ENCODE measurements at places on chromosomes 6 and 20. TPM values are rescaled to one million over a fixed set of nuclear protein-coding genes. Genes with fewer than 3 reads are reported as not detected.

- peak; percentile 30 for DNase-seq
Observed at GRCh38 chr20:51884561-51884960, 82.2 kb upstream of the SALL4 start.

GRCh38 chr6:161954699-161955276 lies 680.9 kb upstream of the AGPAT4 start:
- DNase-seq: no peak

DNA sequence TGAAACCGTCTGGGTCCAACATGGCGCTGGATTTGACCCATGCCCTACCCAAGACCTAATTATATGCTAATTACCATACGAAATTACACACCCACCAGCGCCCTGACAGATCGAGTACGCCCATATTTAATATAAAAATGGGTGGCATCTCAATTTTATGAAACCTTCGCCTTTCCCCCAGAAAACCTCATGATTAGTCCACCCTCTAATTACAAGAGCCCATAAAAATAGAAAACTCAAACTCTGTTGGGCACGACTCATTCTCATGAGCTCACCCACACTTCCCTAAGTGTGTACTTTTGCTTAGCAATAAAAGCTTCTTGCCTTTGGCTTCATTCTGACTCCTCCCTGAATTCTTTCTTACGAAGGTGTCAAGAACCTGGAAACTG lies 136.4 kb downstream of the OR2B2 start:
- DNase-seq: no peak

DNA sequence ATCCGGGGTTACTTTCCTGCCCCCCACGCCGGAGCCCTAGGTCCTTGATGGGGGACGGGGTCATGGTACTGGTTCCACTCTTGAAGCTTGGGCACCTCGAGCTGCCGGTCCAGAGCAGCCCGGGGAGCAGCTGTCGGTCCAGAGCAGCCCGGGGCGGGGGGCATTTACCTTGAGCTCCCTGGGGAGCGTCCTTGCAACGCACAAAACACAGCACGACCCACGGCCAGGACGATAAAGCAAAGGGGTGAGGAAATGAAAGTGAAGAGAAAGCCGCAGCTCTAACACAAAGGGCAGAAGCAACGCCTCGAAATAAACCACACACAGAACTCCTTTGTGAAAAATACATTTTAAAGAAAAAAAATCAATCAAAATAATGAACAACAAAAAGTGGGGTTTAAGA lies 39.1 kb downstream of the KCNQ2 start:
- DNase-seq: no peak

- no peak for DNase-seq
Observed at GRCh38 chr20:39532205-39532604, 570.1 kb downstream of the DHX35 start.

- no peak for DNase-seq
Observed at GRCh38 chr20:17663486-17663885, 18.6 kb downstream of the RRBP1 start.

DNA sequence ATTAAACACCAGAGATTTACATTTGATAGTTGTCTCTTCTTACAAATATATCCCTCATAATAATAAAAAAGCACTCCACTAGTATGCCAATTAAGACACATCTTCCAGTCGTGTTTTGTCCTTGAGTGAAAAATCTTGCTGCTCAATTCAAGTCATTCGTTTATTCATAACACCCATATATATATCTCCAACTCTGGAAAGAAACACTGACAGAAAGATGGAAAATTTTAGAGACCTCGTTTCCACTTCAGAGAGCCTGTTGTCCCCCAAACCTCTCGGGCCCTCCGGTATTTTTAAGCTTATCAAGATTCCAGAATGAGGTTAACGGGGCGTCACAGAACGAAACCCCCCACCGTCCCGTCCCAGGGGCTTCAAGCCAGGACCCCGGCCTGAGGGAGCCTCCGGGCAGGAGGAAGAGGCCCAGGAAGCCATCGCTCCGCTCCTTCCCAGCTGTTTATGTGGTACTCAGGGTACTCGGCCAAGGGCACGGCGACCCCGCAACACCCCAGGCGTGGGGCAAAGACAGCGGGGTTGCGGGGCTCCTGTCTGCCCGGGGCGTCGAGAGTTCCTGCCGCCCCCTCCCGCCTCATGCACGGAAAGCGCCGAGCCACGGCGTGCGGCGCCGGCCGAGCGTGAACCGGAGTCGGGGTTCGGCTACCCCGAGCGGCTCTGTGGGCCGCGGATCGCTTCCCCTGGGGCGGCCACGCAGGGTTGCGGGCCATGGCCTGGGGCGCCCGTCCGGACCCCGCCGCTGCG lies 623 bp upstream of the SNX9 start:
- DNase-seq: peak; percentile 87

GRCh38 chr6:43773050-43773979 lies 3.3 kb downstream of the VEGFA start:
- DNase-seq: no peak

- peak; percentile 40 for DNase-seq
Observed at GRCh38 chr6:22544476-22544875, 24.9 kb upstream of the HDGFL1 start.

- DNase-seq: peak; percentile 61
Observed at GRCh38 chr6:118650582-118651281, 659 bp downstream of the CEP85L start.

- no peak for DNase-seq
Observed at GRCh38 chr20:19008497-19008896, 194.9 kb downstream of the SCP2D1 start.

GRCh38 chr6:148851683-148852556 lies 105.1 kb downstream of the UST start:
- DNase-seq: peak; percentile 48

GRCh38 chr20:58719971-58720371 lies 27.4 kb downstream of the NPEPL1 start:
- no peak for DNase-seq

GRCh38 chr20:35277127-35277526 lies 795 bp downstream of the MMP24OS start:
- no peak for DNase-seq

DNA sequence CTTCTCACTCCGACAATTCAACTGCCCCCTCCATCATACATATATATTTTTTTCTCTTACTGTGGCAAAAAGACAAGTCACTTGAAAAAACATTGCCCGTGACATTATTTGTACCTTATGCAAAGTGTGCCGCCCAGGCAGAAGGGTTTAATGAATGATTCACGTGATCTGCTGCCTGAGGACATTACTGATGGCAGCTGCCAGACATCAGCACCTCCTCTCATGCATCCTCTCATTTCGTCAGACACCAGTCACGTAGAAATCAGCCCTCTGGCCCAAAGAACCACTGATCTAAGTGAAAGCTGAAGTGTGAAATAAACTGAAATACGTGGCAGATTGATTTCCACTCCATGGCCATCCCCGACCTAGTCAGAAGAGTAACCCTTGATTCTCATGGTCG lies 218.8 kb upstream of the PDE10A start:
- no peak for DNase-seq

DNA sequence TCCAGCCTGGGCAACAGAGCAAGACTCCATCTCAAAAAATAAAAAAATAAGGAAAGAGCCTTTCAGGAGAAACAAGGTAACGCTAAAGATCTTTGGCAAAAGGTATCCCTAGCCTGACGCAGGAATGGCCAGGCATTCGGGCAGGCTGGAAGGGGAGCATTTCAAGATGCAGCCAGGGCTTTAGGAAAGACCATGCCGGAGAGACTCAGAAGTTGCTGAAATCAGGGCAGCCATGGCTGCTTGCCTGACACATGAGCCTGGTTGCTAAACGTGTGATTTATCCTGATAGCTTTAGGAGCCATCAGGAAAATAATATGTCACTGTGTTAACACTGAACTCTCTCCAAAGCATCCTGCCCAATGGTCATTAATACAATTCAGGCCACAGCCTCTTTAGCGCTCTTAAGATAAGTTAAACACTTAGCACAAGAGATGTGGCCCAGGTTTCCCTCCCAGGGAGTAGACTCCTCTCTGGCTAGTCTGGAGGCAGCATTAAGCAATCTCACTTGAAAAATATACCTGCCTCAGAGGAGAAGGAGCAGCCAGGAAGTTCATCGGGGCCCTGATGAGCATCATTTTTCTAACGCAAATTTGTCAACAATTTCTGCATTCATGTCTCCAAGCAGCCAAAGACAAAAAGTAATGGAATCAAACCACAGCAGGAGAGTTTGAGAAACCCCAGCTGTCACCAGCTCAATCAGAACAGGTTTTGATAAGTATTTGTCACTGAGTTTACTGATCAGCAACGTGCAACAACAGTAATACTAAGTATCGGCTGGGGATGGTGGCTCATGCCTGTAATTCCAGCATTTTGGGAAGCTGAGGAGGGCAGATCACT lies 200.0 kb downstream of the ZMYND8 start:
- no peak for DNase-seq

DNA sequence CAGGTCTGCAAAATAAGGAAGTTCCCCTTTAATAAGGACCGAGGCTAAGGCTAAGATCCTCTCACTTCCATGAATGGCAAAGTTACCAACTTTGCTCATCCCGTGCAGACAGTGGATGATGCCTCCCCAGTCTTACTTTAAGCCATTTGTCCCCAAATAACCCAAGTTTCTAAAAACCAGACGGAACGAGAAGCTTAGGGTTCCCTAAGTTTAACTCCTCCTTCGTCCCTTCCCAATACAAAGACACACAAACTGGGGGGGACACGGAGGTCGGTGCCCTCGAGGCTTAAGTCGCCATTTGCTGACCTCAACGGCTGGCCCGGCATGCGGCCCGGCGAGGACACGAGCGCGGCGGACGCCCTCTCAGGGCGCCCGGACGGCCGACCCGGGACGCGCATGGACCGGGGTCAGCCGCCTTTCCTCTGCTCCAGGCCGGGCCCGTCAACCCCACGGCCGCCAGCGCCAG lies 527 bp downstream of the FBXO30 start:
- DNase-seq: peak; percentile 48

DNA sequence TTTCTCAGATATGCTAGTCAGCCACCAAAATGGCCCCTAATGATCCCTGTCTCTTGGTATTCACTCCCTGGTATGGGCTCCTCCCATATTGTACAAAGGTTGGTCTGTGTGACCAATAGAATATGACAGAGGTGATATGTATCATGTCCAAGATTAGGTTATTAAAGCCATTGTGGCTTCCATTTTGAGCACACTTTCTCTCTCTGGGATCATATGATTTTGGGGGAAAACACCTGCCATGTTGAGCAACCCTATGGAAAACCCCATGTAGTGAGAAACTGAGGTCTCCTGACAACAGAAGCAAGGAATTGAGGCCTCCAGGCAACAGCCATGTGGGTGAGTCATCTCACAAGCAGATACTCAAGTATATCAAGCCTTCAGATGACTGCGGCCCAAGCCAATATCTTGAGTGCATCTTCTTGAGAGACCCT lies 7.1 kb upstream of the ZNF318 start:
- no peak for DNase-seq

- no peak for DNase-seq
Observed at GRCh38 chr6:18412644-18413043, 25.5 kb downstream of the RNF144B start.

SLC17A3 gene
- polyA plus RNA-seq: not detected

ACTL10 gene
- 0.42 TPM for polyA plus RNA-seq

NQO2 gene
- 17.2 TPM for polyA plus RNA-seq

HLA-DQB2 gene
- polyA plus RNA-seq: not detected

ARMC12 gene
- 0.79 TPM for polyA plus RNA-seq

MYH7B gene
- 63.0 TPM for polyA plus RNA-seq

PSMB8 gene
- 18.7 TPM for polyA plus RNA-seq

EPPIN gene
- polyA plus RNA-seq: not detected

MYB gene
- polyA plus RNA-seq: 2.6 TPM

GPR6 gene
- not detected for polyA plus RNA-seq

CCM2L gene
- polyA plus RNA-seq: 6.8 TPM

PTGIS gene
- polyA plus RNA-seq: 26.0 TPM

KAT14 gene
- polyA plus RNA-seq: 19.7 TPM

SUMO4 gene
- polyA plus RNA-seq: 0.27 TPM

OTOR gene
- 0.12 TPM for polyA plus RNA-seq

ABCC10 gene
- polyA plus RNA-seq: 18.8 TPM

All from muscle of back (tissue), 13 donors.